ENCODE measurements at places on chromosomes 2 and 18. TPM values are rescaled to one million over a fixed set of nuclear protein-coding genes. Genes with fewer than 3 reads are reported as not detected.

DNA sequence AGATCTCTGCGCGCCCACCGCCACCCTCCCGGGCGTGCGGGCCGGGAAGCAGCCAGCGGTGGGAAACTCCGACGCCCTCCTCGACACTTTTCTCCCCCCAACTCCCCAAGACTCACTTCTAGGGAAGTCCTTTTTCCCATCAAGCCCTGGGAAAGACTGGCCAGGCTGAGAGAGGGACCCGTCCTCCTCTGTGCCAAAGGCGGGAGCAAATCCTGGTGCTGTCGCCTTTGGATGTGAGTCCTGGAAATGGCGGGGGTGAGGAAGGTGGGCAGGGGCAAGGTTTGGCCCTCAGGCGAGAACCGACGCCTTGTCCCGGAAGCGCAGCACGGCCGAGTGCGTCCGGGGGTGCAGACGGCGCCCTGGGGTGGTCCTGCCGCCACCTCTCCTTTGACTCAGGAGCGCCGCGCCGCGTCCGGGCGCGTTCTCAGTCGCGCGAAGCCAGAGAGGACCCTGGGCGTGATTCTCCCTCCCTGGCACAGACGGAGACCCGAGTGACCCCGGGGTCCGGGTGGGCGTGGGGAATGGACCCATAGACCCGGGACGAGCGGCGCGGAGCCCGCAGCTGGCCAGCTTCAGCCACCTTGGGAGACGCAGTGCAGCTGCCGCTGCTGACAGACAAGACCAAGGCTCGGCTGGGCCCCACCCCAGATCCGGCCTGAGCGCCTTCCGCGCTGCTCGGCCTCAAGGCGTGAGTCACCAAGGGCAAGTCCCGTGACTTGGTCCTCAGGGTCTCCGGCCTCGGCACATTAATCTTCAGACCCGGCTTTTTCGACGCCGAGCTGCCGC, 3.5 kb upstream of the LBX2 start:
- peaks cover 52% of the 10 kb centered on the region for H3K4me1 ChIP-seq

- H3K36me3 ChIP-seq = no peaks in the 10 kb centered on the region
- no peaks in the 10 kb centered on the region for H3K4me1 ChIP-seq
- no peak overlapping the region for H3K27ac ChIP-seq
These were observed 28.2 kb downstream of the RND3 start for GRCh38 chr2:150459281-150459680.

DNA sequence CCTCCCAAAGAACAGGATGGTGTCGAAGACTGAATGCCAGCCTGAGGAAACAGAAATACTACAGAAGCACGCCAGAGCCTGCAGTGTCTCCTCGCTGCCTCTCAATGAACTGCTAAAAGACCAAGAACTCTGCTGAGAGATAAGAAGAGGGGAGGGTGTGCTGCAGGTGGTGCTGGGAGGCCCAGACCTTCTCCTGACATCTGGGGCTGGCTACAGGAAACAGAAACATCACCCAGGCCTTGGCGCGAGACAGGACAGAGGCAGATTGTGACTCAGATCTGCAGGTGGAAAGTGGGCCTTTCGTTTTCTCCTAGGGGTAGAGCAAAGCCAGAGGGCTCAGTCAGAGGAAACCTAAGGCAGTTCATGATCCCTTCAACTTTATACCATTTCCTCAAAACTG, 250.3 kb upstream of the TCF4 start:
- no peak overlapping the region for H3K4me3 ChIP-seq
- DNase-seq = no peak
- H3K27ac ChIP-seq = no peak overlapping the region
- peaks cover 20% of the 10 kb centered on the region for H3K4me1 ChIP-seq
- no peaks in the 10 kb centered on the region for H3K36me3 ChIP-seq

DNA sequence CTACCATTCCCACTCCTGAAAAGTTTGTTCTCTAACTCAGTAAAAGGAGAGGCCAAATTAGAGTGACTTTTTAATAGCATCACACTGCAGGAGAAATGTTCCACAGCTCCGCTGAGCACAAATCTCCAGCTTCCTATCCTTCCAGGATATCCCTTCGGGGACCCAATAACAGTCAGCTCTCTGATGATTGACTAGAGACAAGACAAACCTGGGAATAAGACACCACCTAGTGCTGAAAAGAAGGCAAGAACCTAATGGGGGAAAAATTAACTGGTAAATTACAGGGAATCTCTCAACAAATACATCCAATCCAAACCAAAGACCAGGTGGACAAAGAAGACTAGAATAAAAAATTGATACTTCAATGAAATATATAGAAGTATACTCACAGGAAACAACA, 977.1 kb upstream of the SOX11 start:
- no peak overlapping the region for H3K27ac ChIP-seq
- no peaks in the 10 kb centered on the region for H3K36me3 ChIP-seq
- H3K27me3 ChIP-seq = no peaks in the 10 kb centered on the region
- DNase-seq = no peak

DNA sequence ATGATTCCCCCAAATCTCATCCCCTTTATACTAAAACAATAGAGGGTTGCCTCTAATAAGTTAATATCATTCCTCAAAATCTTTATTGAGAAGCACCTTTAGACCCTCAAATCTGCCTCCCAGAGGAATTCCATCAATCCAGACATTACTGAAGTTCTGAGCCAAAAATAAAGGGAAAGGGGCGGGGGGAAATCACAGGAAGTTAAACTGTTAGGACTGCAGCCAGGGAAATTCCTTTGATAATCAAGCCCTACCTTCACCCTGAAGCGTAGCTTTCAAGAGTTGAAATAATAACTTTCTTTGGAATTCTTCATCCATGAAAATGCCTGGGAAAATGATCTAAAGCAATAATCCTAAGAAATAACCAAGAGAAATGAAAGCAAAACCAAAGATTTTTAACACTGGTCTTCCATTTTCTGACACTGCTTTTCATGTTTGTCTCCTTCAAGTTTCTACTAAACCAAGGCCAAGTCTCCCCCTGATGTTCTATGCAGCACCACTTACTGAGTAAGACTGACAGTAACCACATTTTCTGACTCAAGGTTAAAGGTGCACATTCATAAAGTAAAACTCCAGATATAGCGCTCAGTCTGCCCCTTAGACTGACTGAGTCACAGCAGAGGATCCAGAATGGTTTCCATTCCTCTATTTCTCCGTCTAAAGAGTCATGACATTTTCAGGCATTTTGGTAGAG, 78.2 kb downstream of the TCF4 start:
- peaks cover 39% of the 10 kb centered on the region for H3K4me1 ChIP-seq
- H3K27ac ChIP-seq = peak overlapping the region; percentile 91
- peak; percentile 98 for DNase-seq

GRCh38 chr2:188852772-188853171, 121.4 kb upstream of the COL3A1 start:
- H3K4me1 ChIP-seq = no peaks in the 10 kb centered on the region
- no peak overlapping the region for H3K4me3 ChIP-seq
- H3K27ac ChIP-seq = no peak overlapping the region
- H3K27me3 ChIP-seq = no peaks in the 10 kb centered on the region
- no peaks in the 10 kb centered on the region for H3K36me3 ChIP-seq
- DNase-seq = no peak

- no peaks in the 10 kb centered on the region for H3K36me3 ChIP-seq
- H3K27me3 ChIP-seq = no peaks in the 10 kb centered on the region
- no peak overlapping the region for H3K27ac ChIP-seq
These were observed 22.6 kb downstream of the MAPK4 start for GRCh38 chr18:50582500-50582899.

- no peaks in the 10 kb centered on the region for H3K36me3 ChIP-seq
- H3K27me3 ChIP-seq = no peaks in the 10 kb centered on the region
- peak; percentile 21 for DNase-seq
- H3K4me1 ChIP-seq = peaks cover 2% of the 10 kb centered on the region
- no peak overlapping the region for H3K4me3 ChIP-seq
These were observed 346.7 kb downstream of the RAD51AP2 start for GRCh38 chr2:17171446-17172049.

CCDC150 gene
- 4.4 TPM for total RNA-seq

DNA sequence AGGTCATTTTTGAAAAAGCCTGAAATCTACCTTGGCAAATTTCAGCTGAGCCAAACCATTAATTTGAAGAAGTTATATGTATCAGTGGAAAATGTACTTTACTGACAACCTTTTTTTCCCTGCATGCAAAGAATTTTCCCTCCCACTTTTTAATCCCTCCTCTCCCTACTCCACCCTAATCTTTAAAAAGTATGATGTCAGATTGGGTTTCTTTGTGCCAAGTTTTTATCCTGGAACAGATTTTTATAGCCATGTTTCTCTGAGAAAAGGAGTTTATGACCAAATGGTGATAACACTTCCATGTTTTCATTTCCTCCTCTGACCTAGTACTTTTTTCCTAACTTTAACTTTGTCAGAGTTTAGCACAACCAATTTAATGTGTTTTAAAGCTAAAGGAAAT, 250.3 kb upstream of the FOSL2 start:
- no peaks in the 10 kb centered on the region for H3K27me3 ChIP-seq
- peak; percentile 22 for DNase-seq
- H3K4me1 ChIP-seq = no peaks in the 10 kb centered on the region
- H3K27ac ChIP-seq = no peak overlapping the region
- no peak overlapping the region for H3K4me3 ChIP-seq

RAD51AP2 gene
- total RNA-seq = 0.10 TPM

GRCh38 chr2:85073033-85073432, 60.2 kb upstream of the TCF7L1 start:
- no peak overlapping the region for H3K27ac ChIP-seq
- no peaks in the 10 kb centered on the region for H3K36me3 ChIP-seq
- DNase-seq = no peak
- no peak overlapping the region for H3K4me3 ChIP-seq

UGT1A4 gene
- total RNA-seq = not detected

DNA sequence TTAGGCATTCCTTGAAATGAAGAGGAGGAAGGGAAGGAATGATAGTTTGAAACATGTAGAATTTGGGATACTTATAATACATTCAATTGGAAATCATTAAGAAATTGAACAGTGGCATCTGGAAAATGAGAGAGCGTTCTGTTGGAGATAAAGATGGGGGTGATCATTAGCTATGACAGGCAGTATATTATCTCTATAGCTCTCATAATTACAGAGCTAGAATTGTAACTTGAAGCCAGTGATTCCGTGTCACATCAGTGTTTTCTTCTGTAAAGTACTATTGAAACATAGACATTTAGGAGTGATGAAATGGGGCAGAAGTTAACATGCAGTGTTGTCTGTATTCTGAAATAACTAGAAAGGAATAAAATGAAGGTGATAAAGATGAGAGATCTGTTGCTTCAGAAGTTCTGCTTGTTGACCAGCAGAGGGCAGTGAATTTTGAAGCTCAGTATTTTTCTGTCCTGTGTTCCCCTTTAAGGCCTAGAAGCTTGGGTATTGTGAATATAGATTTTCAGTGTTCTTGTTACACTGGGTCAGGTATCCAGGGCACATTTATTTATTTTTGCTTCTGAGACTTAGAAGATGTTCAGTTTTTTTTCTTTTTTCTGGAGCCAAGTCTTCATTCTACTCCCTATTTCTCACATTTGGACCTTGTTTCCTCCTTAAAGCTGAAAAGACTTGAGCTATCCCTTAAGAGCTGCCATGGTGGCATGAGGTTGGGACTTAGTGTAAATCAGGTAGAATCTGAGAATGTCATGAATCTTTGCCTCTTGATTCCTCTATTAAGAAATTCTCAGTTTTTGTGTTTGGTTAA, 157.4 kb downstream of the TAF4B start:
- peak; percentile 45 for DNase-seq
- H3K27me3 ChIP-seq = no peaks in the 10 kb centered on the region
- H3K4me3 ChIP-seq = no peak overlapping the region

GAL3ST2 gene
- total RNA-seq = not detected

DUSP2 gene
- 0.95 TPM for total RNA-seq

DNA sequence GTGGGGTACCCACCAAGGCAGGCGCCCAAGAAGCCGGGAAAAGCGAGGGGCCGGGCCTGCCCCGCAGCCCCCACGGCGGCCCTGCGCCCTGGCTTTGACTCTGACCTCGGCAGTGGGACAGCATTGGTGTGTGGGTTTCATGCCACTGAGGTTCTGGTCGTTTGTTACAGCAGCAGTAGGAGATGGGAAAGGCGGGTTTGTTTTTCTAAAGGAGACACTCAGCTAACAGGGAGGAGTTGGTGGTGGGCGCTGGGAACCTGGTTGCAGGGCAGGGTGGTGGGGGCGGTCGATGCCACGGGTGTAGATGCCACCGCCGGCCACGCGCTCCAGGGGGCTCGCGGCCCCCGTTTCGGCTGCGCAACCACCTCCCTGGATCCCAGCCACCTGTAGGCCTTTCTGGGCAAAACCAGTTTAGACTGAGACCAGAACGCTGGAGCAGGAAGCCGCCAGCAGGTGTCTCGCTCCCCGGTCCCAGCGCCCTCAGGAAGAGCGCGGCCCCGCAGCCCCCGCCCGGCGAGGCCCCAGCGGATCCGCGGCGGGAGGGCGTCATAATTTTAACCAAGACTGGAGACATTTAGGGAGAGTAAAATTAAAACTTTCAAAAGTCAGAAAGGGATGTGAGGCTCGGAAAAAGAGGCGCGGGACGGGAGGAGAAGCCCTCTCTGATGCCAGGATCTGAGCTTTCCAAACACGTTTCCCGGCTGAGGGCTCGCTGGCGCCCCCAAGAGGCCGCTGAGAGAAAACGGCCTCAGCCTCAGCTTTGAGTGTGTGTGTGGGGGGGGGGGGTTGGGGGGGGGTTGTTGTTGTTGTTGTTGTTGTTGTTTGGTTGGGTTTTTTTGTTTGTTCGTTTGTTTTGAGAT, 17.4 kb downstream of the CIDEA start:
- no peaks in the 10 kb centered on the region for H3K36me3 ChIP-seq
- H3K4me3 ChIP-seq = peak overlapping the region; percentile 59
- peak overlapping the region; percentile 59 for H3K27ac ChIP-seq
- peak; percentile 56 for DNase-seq
- no peaks in the 10 kb centered on the region for H3K27me3 ChIP-seq

SLC5A6 gene
- total RNA-seq = 54.0 TPM

GRCh38 chr2:201882353-201883090, 76.2 kb downstream of the CDK15 start:
- no peak overlapping the region for H3K4me3 ChIP-seq
- DNase-seq = peak; percentile 63
- H3K27me3 ChIP-seq = no peaks in the 10 kb centered on the region
- H3K36me3 ChIP-seq = no peaks in the 10 kb centered on the region

NMUR1 gene
- total RNA-seq = not detected

GRCh38 chr2:20447437-20448245, 767 bp downstream of the RHOB start:
- peaks cover 3% of the 10 kb centered on the region for H3K36me3 ChIP-seq
- peak overlapping the region; percentile 88 for H3K4me3 ChIP-seq
- peak overlapping the region; percentile 95 for H3K27ac ChIP-seq
- no peak for DNase-seq

ZNF385B gene
- 0.27 TPM for total RNA-seq

GRCh38 chr2:240060977-240061591, 7.8 kb upstream of the OR6B3 start:
- peak; percentile 14 for DNase-seq
- no peaks in the 10 kb centered on the region for H3K4me1 ChIP-seq

DNA sequence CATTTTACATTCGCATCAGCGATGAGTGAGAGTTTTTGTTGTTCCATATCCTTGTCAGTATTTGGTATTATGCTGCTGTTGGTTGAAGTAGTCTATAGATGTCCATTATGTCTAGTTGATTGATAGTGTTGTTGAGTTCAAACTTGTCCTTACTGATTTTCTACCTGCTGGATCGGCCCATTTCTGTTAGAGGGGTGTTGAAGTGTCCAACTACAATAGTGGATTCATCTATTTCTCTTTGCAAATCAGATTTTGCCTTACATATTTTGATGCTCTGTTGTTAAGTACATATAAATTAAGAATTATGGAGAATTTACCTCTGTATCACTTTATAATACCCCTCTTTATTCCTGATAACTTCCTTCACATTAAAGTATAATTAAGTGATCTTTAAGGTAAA, 8.7 kb downstream of the SPOPL start:
- DNase-seq = no peak
- H3K4me3 ChIP-seq = no peak overlapping the region
- H3K27me3 ChIP-seq = no peaks in the 10 kb centered on the region
- H3K27ac ChIP-seq = no peak overlapping the region

FIGN gene
- 30.3 TPM for total RNA-seq

Measured in astrocyte (in vitro differentiated cells and primary cell).